ENCODE measurements at places on chromosomes 2 and 18.

GRCh38 chr2:161243312-161243711 is 64.9 kb upstream of the PSMD14 start:
- no peak for DNase-seq

GRCh38 chr18:11020161-11020853 is 129.1 kb downstream of the PIEZO2 start:
- DNase-seq: no peak

DNA sequence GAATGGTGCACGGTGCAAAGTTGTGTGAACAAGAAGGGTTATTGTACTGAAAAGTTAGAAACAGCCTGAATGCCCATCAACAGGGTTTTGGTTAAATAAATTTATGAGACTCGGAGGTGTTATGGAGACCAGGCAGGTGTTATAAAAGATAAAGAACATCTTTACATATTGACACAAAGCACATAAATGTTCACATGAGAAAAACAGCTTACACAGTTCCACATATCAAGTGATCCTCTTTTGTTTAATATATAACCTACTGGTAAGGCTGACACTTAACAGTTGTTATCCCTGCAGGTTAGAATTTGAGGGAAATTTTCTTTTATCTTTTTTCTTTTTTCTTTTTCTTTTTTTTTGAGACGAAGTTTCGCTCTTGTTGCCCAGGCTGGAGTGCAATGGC is 20.0 kb upstream of the ARPC2 start:
- DNase-seq: no peak

- no peak for DNase-seq
Observed at GRCh38 chr2:223786943-223787342, 50.4 kb downstream of the AP1S3 start.

DNA sequence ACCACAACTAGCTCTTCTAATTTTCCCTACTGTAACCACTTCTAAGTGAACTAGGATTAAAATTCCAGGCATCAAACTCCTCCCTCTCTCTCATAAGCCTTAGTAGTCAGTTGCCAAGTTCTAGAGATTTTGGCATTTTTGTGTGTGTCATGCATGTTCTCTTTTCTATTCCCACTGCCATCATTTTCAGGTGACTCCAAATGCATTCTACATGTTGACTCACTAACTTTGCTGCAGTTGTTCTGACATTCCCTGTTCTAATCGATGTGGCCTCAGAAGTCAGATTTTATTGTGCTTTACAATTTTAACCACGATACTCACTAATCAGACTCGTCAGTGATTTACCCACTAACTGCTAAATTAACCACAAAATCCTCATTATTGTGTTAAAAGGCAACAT is 13.3 kb downstream of the DSC1 start:
- DNase-seq: no peak

DNA sequence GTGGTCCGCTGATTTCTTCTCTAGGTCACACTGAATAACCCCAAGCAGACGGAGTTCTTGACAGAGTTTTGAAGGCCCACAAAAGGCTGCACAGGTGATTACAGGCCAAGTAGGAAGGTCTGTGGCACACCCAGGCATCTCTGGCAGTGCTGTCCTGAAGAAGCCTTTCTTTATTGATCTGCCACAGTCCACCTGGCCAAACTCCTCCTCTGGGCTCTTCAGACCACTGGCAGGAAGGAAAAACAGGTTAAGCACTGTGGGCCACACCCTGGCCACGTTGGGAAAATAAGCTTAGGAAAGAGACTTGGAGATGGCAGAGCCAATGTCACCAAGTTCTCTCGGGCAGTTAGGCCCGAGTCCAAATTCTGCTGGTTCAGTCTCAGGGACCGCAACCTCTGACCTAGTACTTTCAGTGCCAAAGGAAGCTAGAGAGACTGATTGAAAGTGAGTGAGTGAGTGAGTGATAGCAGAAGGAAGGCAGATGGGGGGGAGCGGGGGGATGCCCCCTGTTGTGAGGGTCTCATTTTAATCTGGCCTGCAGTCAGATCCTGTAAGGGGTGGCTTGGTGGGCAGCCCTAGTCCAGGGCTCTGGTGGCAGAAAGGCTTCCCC is 102.9 kb downstream of the TGFA start:
- DNase-seq: no peak

- DNase-seq: no peak
Observed at GRCh38 chr2:227876300-227876801, 4.9 kb downstream of the DAW1 start.

DNA sequence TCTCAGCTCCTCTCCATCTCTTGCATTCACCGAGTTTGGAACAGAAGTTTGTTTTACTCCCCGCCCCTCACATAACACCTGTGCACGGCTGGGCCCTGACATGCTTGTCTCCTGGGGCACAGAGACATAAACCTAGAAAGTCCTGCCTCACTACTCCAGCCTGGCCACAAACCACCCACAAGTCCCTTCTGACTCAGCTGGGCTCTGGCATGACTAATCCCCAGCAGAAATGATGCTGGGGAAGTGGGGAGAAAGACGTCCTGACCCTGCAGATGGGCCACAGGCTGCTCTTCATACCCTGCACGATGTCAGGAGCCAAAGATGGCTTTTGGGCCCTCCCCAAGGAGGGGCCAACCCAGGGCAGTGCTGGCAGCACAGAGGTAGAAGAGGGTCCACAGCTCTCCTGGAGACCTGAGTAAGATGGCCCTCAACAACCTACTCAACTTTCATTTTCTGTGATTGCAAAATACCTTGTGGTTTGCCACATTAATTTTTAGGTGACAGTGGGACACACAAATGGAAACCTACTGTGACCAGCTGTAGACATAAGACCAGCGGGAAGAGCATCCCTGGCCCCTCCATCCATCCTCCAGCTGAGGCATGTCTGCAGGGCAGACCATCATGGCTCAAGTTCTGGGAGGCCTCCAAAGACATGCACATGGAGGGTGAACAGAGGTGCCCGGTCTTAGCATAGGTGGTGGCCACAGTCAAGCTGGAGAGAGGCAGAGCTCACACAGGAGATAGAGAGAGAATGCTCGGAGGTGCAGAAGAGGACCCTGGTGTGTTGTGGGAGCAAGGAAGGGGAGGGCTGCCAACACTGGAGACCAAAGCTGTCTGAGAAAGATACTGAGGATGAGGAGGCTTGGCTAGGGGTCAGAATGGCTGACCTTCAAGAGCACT is 40.0 kb downstream of the DNMT3A start:
- DNase-seq: no peak

GRCh38 chr2:232162187-232162586 is 200.7 kb downstream of the DIS3L2 start:
- DNase-seq: no peak

- no peak for DNase-seq
Observed at GRCh38 chr2:8148260-8149006, 533.4 kb upstream of the ID2 start.

DNA sequence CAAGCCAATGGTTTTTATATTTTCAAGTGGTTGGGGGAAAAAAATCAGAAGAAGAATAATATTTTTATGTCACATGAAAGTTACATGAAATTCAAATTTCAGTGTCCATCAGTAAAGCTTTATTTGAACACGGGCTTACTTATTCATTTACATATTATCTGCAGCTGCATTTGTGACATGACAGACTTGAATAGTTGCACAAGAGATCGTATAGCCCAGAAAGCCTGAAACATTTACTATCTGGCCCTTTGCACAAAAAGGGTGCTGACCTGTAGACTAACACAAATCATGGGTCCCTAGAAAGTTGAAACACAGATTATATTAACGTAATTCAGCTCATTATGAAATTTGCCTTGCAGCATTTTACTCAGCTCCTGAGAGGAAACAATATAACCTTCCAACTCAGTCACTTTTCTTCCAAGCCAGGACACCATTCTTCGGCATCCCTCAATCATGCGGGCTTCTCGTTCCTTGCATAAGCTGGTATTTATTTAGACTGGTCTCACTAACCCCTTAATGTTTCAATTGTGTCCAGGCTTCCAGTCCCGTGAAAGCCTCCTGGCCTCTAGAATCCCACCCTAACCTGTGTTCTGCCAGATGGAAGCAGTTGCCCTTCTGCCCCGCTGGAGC is 402.7 kb downstream of the SETBP1 start:
- DNase-seq: no peak

DNA sequence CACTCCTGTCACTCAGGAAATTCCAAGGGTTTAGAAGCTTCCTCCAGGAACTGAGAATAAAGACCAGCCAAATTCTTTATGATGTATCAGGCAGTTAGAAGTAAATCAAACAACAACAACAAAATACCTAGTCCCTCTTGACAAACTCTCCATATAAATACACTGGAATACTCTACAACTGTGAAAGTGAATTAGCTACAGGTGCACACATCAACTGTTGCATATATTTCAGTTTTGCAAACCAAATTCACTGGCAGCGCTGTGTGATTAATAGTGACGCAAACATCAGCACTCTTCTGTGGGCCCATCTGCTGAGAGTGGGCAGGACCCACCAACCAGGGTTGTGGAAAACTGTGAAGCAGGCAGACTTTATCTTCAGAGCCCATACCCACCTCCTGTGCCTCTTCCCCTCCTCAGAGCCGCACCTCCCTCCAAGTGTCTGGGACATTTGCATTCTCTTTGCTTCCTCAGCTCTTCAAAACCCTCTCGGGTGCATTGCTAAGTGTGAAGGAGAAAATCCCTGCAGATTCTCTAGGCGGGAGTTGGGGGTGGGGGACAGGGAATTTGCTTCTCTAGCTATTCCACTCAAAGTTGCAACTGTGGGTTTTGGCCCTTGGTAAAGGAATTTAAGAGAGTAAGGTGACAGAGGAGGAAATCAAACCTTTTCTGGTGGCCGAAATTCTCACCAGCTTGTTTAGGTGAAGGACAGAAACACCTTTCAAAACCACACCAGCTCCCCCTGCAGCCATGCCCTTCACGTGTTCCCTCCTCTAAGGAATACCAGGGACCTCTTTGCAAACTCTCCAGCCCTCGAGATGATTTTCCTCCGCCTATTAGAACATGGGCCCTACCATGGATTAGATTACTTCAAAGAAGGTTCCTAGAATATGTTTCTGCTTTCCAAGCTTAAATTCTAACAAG is 119.3 kb downstream of the MRO start:
- no peak for DNase-seq

DNA sequence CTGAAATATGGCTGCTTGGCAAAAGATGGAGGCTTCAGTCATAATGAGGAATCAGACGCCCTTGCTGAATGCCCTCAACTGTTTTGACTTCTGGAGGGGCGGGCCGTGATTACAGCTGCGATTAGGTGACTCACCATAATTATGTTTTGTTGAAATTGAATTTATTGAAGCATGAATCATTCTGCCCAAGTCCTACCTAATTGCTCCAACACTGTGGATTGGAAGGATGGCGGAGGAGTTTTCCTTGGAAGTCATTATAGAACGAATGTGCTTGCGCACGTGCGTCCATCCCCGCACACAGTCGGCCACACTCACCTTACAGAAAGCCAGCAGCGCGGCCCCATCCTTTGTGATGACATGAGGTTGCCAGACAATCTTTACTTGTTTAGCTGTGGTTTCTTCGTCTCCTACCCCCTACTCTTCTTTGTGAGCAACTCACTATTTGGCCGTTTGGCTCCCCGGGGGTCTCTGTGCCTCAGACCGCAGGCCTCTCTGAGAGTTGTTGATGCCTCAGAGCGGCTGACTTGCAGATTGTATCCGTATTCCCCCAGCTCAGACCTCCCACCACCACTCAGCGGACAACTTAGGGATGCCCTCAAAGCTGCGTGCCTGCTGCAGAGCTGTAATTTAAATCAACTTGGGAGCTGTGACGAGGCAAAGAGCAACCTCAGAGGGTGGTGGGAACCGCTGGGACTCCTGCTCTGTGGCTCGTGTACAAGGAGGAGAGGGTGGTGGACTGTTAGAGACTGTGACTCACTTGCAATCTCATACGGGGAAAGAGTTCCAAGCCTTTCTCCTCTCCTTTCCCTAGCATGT is 513.4 kb downstream of the TNS1 start:
- peak; percentile 11 for DNase-seq

GRCh38 chr18:46311491-46311890 is 207.3 kb downstream of the HAUS1 start:
- DNase-seq: no peak

DNA sequence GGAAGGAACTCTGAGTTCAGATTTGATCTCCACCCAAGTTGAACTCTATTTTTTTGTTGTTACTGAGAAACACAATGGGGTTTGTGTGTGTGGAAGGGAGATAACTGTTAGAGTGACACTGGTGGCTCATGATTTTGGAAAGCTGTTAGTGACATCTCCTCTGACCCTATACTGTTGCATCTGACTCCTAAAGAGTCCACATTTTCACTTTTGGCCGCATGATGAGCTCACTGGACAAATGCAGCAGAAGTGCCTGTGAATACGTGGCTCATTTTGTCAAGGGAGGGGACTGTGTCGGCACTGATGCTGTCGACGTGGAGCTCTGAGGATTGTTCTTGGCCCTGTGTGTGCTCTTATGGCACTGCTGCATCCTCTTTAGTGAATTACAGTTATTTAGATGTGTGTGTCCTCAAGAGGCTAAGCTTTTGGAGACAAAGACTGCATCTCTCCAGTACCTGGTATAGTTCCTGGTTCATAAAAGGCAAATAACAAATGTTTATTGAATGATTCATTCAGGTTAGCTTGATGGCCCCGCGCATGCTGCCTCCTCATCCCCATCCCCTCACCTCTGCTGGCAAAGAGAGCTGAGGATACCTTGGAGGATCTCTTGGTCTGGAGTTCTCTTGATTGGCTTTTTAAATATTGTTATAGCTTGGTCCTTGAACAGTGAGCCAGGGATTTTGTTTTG is 135.4 kb downstream of the PHLPP1 start:
- no peak for DNase-seq

- DNase-seq: no peak
Observed at GRCh38 chr2:2870106-2870505, 507.5 kb downstream of the EIPR1 start.

DNA sequence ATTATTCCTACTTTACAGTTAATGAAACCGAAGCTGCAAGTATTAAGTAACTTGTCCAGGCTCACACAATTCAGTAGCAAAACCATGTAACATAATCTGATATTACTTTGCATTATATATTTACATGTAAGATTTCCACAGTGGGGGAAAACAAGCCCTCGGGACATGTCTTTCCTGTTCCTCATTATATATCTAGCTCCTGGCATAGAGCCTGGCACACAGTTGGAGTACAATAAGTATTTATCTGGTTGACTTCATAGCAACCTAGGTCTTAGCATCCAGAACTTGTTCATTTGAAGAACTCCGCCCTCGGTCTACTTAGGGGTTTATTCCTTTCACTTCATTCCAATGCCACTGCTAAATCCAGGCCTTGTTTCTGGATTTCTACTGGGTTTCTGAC is 1.6 kb upstream of the RBM45 start:
- no peak for DNase-seq

- no peak for DNase-seq
Observed at GRCh38 chr2:60676706-60677330, 79.2 kb upstream of the PAPOLG start.

GRCh38 chr18:77263466-77263763 is 13.8 kb downstream of the GALR1 start:
- DNase-seq: no peak

DNA sequence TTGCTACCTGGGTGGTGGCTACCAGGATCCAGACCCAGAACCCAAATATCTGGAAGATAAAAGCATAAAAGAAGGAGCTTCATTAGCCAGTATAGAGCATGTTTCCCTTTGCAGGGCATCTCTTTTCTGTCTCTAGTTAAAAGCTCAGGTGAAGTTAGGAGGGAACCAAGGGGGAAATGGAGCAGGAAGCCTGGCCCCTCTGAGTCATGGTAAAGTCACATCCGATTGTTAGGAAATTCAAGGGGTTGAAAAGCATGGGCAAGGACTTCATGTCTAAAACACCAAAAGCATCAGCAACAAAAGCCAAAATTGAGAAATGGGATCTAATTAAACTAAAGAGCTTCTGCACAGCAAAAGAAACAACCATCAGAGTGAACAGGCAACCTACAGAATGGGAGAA is 126.9 kb downstream of the RPIA start:
- no peak for DNase-seq
